ENCODE measurements at places on chromosomes 2 and 18.

GRCh38 chr2:173347305-173348168 is 7.1 kb upstream of the CDCA7 start:
- no peak for DNase-seq

- DNase-seq, result no peak
These were observed 294.4 kb upstream of the SIX2 start for GRCh38 chr2:45303417-45304202.

- no peak for DNase-seq
These were observed 344.9 kb downstream of the CPS1 start for GRCh38 chr2:210901326-210901725.

- DNase-seq, result no peak
These were observed 205.0 kb upstream of the ZNF521 start for GRCh38 chr18:25557011-25557410.

DNA sequence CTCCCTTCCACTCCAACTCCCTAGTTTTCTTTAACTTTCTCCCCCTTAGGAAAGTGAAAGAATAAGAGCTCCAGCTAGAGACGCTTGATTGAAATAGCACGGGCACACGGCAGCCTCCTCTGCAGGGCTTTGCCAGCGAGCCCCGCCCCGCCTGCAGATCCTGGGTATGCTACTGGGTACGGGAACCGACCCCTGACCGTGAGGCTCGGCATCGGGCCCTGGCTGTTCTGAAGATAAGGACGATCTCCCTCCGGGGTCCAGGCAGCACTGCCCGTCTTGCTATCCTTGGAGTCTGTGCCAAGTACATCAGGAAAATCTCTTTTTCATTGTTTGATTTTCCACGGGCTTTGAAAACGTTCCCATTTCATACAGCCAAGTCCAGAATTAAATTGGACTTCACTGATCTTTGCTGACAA is 284.5 kb downstream of the MTX2 start:
- DNase-seq, result no peak

DNA sequence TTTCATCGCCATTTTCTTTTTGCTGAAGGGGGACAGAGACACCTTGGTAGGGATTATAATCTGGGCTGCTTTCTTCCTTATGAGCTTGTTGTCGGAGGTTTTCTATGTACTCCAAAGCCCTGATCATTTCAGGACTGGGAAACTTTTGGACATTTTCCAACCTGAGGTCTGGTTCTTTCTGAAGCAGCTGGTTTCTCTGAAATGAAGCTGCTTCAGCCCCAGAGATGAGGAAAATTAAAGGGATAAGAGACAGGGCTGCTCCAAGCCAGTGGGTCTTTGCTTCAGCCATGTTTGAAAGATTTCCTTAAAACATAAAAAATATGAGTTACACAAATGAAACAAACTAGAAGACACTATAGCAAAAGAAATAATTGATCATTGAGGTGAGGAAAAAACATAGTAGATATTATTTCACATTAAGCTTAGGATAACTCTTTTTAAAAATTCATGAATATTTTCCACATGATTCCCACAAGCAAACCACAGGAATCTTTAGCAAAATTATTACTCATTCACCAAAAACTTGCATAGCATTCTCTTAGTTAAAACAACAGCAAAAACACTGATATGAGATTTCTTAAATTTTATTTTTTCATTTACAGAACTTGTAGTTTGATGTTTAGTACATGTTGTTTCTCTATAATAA is 3.0 kb downstream of the SCG2 start:
- DNase-seq, result no peak

GRCh38 chr2:169871994-169872393 is 44.7 kb downstream of the UBR3 start:
- no peak for DNase-seq

DNA sequence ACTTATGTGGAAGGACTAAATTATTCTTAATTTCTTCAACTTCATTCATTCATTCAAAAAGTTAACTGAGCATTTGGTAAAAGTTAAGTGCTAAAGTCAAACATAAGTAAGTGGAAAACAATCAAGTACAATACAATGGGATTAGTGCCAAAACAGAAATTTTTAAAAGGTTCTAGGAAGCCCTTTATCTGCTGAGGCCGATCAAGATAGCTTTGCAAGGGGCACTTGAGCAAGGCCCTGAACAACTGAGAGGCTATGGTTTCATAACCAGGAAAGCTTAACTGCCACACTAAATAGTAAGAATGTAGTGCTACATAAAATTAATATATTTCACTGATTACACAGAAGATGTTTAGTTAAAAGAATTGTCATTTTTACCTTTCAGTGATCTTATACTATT is 76.5 kb downstream of the NOL10 start:
- no peak for DNase-seq

DNA sequence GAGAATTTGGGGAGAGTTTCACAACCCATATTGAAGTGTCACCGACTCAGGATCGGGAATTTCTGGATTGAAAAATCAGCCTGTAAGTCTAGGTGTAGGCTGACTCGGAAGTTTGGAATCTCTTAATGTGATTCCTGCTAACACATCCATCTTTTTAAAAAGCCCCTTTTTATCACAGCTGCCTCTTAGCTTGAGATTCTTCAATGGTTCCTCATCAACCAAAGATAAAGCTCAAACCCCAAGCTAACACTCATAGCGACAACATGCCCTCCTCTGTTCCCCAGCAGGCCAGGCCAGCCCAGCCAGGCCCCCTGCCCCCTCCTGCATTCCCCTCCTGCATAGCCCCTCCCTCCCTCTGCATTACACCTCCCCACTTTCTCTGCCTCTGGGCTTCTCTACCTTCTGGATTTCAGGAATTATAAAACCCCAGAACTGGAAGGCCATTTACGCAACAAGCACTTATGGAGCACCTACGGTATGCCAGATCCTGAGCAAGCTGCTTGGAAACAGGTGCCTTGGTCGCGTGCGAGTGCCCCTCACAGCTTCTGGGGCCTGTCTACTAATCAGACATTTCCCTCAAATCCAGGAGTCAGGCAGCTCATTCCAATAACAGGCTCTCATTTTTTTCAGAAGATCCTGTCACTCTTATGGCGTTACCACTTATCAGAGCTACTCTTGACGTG is 63.4 kb downstream of the EMX1 start:
- no peak for DNase-seq

GRCh38 chr18:10590412-10590811 is 64.6 kb downstream of the NAPG start:
- no peak for DNase-seq

- no peak for DNase-seq
These were observed 109.6 kb downstream of the TAF4B start for GRCh38 chr18:26335571-26336487.

DNA sequence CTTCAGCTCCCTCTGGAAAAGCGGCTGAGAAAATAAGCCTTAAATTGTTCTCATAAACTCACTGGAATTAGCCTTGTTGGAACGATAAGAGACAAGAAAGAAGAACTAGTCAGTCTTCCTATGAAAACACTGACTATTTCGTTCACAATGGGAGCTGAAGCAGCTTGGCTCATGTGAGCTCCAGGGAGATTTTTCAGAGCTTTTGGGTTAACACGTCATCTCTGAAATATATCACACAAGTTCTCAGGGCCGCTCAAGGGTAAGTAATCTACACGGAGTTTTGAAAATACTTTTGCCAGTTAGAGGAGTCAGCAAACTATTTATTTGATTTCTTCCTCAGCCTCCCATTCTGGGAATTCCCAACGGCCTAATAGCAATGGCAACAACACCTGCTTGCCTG is 316.2 kb upstream of the MGAT5 start:
- DNase-seq, result no peak

- DNase-seq, result no peak
These were observed 110.2 kb downstream of the MDH1 start for GRCh38 chr2:63698786-63699548.
